ENCODE measurements at places on chromosomes 2 and 18. TPM values are rescaled to one million over a fixed set of nuclear protein-coding genes. Genes with fewer than 3 reads are reported as not detected.
A peak's percentile ranks its signal among the peaks of the same experiment; 100 is the strongest.

The UGT1A5 gene
- not detected for total RNA-seq

DNA sequence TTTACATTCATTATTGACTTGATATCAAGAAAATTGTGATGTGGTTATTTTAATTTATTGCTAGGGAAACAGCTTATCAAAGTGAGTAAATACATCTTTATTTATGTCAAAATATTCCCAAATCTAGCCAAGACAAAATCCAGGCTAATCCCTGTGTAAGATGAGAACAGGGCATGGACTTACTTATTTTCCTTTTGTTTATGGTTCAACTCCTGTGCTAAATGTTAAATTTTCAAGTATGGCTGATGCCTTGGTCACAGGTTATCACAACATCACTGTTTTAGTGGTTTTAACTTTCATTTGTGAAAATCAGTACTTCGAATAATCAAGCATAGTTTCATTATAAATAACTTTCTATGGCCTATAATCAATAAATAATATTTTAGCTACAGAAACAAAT lies 657.0 kb upstream of the SYT4 start:
- no peak for DNase-seq

DNA sequence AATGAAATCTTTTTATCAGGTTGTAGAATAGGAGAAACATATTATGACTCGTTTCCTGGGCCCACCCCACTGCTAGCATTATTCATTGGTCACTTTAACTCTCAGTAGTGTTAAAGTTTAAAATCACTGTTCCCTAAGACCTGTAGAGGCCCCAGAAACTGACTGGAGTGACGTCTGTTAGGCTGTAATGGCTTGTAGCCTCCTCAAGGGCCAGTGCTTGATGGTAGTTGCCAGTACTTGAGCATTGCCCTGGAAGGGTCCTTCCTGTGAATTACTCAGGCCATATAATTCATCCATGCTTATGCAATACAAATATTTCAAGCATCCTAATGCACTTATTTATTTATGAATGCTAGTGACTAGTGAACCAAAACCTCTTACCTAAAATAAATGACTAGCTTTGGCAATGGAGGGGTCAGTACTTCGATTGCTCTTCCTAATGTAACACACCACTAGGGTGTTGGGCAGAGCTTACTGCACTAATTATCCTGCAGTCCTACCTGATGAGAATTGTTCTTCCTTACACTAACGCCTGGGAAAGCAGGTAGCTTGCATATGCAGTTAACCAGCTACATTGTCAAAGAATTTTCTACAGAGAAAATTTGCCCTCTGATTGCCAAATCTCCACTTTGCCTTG lies 31.2 kb downstream of the ARHGAP25 start:
- no peak for DNase-seq

The VWA3B gene
- 0.29 TPM for total RNA-seq

DNA sequence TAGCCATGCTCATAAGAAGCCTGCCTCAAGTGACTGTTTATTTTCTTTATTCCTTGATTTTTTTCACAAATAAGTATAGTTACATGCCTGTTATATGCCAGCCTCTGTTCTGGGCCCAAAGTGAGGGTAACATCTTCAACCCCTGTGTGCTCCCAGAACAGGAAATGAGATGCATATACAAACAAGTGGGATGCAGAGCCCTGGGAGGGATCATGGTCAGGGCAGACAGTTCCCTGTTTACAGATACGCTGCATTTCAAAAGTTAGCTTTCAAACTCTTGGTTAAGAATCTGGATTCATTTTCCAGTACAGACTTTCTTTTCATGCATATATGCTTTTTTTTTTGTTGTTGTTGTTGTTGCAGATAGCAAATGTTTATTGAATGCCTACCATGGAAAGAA lies 24.4 kb downstream of the GPR39 start:
- no peak for DNase-seq

The EGR4 gene
- total RNA-seq: not detected

- DNase-seq: no peak
Observed at GRCh38 chr2:68435615-68436014, 31.5 kb downstream of the FBXO48 start.

GRCh38 chr2:8159966-8160603 lies 521.8 kb upstream of the ID2 start:
- DNase-seq: no peak

- DNase-seq: no peak
Observed at GRCh38 chr2:153986488-153987229, 114.9 kb downstream of the GALNT13 start.

DNA sequence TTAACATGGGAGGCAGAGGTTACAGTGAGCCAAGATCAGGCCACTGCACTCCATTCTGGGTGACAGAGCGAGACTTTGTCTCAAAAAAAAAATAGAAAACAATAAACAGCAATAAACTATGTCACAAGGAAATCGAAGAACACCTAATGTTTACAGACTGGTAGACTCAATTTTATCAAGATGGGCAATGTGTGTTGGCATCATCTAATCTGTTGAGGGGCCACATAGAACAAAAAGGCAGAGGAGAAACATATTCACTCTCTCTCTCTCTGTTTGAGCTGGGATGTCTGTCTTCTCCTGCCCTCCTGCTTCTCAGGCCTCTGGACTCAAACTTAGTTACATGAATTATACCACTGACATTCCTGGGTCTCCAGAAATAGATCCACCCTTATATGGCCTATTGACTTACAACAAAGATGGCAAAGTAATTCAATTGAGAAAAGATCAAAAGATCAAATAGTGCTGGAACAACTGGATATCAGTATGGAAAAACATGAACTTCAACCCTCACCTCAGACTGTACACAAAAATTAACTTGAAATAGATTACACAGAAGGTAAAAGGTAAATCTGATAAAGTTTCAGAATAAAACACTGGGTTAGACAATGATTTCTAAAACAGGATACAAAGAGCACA lies 703.8 kb upstream of the CRIM1 start:
- DNase-seq: no peak

DNA sequence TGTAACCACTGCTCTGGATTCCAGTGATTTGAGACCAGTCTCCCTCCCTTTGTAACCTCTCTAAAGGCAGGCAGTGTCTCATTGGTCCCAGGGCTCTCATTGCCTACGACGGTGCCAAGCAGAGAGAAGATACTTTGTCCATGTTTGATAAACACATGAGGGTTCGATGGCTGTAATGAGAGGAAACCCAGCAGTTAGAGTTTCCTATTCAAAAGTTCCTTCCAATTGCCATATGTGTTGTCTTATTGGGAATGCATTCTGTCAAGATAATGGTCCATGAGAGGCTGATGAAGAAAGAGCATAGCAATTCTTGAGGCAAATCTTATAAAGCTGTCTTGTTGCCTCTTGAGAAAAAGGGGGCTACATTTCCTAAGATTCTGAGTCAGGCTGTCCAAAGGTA lies 292.5 kb downstream of the LRRTM1 start:
- DNase-seq: no peak

The UGT1A9 gene
- not detected for total RNA-seq

The MAP3K19 gene
- total RNA-seq: not detected

- DNase-seq: peak; percentile 58
Observed at GRCh38 chr2:129741623-129742022, 237.8 kb upstream of the RAB6C start.

DNA sequence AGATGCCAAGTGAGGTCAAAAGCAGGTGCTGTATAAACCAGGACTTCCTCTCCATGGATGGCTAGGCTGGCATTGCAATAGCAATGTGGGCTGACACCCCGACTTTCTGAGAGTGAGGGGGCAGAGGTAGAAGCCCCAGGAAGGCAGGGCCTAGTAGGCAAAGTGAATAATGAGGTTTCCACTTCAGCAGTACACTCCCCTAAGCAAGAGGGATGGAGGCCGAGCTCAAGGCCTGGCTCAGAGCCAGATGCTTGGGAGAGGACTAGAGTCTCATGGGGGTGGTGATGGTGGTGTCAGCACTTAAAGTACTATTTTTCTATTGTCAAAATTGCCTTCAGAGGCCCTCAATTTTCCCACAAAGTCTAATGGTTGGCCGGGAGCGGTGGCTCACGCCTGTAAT lies 41.6 kb upstream of the HK2 start:
- no peak for DNase-seq

GRCh38 chr2:45280794-45281193 lies 271.5 kb upstream of the SIX2 start:
- no peak for DNase-seq

DNA sequence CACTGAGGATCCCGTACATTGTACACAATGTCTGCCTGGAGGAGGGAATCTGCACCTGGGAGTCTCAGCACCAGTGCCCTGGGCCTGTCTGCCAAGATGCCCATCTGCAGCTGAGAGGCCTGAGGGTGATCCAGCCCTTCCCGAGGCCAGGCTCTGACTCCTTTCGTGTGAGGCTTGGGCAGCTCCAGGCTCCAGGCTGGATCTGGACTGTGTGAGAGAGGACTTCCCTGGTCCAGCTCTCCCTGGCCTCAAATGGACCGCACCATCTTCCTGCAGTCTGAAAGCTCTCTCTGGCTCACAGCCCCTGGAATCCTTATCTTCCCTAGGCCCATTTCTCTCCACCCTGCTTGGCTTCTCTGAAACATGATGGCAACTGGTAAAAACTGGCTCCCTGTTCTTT lies 324.6 kb downstream of the DYSF start:
- no peak for DNase-seq

The TRIM54 gene
- total RNA-seq: 0.32 TPM

The PLGLB2 gene
- 1.0 TPM for total RNA-seq

GRCh38 chr18:3207565-3207964 lies 12.2 kb downstream of the MYOM1 start:
- no peak for DNase-seq

- no peak for DNase-seq
Observed at GRCh38 chr2:148860037-148860436, 15.0 kb upstream of the KIF5C start.

GRCh38 chr2:65053199-65053598 lies 3.0 kb upstream of the CEP68 start:
- no peak for DNase-seq

The ACMSD gene
- not detected for total RNA-seq

DNA sequence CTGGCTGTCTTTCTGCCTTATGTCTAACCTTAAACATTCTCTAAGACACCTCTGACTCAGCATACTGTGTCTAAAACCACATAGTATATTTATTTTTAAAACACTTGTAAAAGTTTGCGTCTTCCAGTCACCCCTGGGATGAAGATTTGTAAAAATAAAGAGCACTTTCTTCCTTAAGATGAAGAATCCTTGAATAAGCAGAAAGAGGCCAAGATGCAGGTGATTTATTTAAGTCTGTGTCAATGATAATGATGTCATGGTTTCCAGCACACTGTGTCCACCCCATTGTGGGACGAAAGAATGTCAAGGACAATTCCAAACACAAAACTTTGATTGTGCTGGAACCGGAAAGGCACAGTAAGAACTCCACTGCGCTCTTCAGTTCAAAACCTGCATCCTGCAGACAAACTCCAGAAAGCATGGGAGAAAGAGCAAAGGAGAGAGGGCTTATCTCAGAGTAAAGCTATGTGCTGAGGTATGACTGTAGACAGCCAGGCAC lies 92.9 kb downstream of the ZEB2 start:
- DNase-seq: no peak

All from posterior vena cava (tissue), 2 donors.